ENCODE measurements at places on chromosomes 5 and 9.
A peak's percentile ranks its signal among the peaks of the same experiment; 100 is the strongest.

- no peak for DNase-seq
Measured at GRCh38 chr9:18127499-18127875, 346.5 kb upstream of the ADAMTSL1 start.

DNA sequence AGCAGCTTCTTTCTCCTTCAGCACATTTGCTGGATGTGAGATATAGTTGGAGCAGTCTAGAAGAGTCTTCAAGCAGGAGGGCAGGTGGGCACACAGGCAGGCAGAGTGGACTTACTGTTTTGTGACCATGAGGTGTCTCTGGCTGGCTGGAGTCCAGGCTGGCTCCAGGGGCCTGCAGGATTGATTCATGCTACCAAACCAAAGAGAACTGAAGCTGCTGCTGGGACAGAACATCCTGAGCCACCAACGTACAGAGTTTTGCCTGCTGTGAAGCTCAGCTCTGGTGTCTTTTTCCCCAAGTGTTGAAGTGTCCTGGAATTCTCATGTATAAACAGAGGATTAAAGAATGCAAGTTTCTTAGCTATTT, 45.7 kb downstream of the CYSTM1 start:
- no peak for DNase-seq

GRCh38 chr9:101254733-101255433, 129.9 kb downstream of the BAAT start:
- no peak for DNase-seq

DNA sequence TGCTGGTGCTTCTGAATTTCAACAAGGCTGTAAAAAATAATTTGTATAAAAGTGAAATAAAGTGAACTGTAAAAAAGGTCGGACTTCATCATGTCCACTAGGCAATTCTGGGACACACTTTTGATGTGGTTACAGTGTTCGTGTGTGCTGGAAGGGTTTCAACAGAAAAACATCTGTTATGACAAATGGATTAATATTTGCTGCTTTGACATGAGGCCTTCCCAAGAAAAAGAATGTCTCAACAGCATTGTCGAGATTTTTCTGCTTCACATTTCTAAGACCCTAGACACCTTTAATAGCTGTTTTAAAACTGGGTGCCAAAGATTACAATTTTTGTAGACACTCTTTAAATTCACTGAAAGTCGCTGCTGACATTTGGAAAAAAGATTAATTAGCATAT, 216.6 kb downstream of the SLC12A2 start:
- no peak for DNase-seq

DNA sequence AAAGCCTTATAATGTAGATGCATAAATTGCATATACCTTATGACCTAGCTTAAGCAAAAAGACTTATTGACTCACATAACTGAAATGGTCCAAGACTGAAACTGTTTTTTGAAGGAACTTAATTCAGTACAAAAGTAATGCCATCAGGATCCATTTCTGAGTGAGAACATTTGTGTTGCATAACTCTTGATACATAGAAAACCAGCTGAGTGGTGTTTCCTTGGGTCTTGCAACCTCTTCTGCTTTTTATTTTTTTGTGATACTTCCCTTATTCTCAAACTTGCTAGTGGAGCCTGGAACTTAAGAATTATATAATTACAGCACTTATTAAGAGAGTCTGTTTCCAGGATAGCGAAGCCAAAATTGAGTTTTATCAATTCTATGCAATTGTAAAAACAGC, 272.0 kb downstream of the MAN2A1 start:
- no peak for DNase-seq

DNA sequence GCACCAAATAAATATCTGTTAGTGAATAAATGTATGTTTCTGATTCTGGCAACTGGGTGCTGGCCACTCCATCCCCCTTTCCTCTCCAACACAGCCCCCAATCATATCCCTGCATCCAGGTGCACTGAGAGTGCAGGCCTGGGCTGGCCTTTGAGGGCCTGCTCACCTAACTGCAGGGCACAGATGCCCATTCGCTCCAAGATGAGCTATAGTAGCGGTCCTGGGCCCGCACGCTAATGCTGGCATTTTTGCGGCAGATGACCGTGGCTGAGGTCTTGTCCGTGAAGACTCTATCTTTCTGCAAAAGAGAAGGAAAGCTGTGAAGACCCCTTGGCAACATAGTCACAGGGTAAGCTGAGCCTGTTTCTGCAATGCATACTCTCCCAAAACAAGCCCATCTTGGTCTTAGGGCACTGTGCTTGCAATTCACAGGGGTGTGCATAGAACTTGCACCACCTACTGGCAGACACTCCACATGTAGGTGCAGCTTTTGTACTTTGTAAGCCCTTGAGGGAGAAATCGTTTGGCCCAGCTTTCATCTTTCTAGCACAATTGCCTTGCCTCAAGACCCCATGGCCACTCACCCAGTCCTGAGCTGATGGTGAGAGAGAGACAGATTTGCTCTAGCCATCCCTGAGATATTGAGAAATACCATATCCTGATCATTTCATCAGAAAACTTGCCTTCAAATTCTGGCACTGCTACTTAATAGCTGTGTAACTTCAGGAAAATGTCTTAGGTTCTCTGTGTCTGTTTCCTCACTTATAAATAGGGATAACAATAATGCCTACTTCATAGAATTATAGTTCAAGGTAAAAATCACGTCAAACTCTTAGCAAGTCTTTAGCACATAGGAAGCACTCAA, 13.5 kb downstream of the IL12B start:
- peak; percentile 80 for DNase-seq

DNA sequence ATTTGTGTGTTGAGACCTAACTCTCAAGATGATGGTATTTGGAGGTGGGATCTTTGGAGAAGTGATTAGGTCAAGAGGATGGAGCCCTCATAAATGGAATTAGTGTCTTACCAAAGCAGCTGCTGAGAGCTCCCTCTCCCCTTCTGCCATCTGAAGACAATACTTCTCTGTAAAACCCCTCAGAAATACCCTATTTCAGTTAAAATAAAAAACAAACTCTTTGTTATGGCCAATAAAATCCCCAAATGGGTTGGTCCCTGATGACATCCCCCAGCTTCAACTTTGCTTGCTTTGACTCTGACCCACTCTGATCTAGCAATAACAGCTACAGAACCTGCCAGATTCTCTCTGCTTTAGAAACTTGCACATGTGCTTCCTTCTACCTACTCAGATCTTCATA, 100.9 kb downstream of the SNCAIP start:
- DNase-seq = no peak

DNA sequence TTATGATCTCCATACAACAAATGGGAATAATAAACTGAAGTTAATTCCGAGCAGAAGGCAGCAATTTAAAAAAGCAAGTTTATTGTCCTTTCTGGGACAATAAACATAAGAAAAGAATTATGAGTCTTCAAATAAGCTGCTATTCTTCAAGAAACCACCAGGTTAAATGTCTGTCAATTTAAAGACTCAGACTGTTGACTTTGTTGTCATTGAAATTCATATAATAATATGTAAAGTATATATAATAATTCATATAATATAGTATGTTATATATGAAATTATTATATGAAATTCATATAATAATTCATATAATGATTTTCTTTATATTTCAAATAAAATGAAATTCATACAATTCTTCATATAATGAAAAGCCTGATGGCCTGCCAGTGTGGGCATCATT, 497.5 kb upstream of the RGMB start:
- DNase-seq = no peak

GRCh38 chr9:11902610-11903009, 790.6 kb upstream of the TYRP1 start:
- DNase-seq = no peak

DNA sequence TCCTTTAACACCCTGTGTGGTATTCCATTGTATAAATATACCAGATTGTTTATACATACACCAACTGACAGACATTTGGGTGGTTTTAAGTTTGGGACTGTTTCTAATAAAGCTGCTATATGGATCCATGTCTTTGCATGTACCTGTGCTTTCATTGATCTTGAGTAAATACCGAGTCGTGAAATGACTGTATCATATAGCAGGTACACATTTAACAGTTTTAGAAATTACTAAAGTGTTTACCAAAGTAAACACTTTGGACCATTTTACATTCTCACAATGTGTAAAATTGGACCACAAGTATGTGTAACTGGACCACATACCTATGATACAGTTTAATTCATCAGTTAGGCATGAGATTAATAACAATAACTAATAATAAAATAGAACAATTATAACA, 175.2 kb downstream of the FBXL17 start:
- DNase-seq = no peak

GRCh38 chr5:31153521-31153920, 40.0 kb upstream of the CDH6 start:
- peak; percentile 77 for DNase-seq

DNA sequence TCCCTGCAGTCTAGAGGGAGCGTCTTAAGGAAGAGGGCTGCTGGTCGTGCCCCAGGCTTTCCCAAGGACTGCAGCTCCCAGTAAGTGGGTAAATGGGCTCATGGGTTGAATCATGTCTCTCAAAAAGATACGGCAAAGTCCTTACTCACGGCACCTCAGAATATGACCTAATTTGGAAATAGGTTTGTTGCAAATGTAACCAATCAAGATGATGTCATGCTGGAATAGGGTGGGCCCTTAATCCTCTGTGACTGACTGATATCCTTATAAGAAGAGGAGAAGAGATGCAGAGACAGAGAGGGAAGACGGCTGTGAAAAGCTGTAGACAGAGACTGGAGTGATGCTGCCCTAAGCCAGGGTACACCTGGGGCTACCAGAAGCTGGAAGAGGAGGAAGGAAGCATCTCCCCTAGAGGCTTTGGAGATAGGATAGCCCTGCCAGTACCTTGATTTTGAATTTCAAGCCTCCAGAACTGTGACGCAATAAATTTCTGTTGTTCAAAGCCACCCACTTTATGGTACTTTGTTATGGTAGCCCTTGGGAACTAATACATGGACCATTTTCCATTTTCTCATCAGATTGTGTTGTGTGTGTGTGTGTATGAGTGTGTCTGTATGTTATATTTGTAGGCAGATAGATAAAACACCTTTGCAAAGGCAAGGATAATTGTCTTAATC, 15.0 kb downstream of the GALNT10 start:
- peak; percentile 84 for DNase-seq

DNA sequence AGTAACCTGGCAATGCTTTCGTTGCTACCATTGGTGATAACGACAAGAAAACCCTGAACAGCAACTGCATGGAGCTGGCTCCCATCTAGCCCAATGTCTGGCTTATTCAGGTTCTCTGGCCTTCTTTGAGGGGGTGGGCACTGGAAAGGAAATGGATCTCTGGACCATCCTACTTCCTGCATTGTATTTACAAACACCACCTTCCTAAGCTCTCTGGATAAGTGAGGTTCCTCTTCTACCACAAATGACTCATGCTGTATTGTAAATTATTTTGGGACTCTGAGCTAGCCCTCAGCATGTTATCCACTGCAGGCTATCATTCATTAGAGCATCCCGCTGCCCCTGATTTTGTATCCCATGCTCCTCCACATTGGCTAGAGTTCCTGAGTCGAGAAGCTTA, 136.9 kb upstream of the KLF9 start:
- DNase-seq = peak; percentile 23

DNA sequence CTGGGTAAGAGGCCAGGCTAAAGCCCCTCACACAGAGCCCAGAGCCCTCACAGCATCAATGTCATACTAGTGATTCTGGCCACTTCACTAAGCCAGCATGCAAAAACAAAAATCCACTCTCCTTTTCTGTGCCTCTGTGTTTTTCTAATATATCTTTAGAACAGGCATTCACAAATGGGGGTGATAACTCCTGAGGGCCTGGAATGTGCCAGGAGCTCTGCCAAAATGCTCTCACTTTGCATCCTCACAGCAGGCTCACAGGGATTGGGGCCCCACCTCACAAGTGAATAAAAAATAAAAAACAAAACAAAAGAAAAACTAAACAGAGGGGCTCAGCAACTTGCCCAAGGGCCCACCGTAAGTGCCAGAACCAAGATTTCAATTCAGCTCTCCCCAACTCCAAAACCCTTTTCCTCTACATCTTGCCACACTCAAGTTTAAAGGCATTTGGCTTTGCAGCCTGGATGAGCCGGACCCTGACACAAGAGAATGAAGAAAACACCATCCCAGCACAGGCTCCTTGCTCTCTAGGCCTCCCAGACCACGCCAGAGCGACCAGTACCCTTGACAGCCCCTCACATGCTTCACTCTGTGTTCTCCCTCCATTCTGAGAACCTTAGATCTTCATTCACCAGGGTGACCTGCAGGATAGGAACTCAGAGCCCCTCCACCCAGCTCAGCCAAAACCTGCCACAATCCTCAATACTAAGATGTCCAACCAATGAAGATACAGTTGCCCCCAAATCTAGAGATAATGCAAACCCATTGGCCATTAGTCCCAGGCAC, 51.3 kb downstream of the SAXO1 start:
- DNase-seq = no peak

DNA sequence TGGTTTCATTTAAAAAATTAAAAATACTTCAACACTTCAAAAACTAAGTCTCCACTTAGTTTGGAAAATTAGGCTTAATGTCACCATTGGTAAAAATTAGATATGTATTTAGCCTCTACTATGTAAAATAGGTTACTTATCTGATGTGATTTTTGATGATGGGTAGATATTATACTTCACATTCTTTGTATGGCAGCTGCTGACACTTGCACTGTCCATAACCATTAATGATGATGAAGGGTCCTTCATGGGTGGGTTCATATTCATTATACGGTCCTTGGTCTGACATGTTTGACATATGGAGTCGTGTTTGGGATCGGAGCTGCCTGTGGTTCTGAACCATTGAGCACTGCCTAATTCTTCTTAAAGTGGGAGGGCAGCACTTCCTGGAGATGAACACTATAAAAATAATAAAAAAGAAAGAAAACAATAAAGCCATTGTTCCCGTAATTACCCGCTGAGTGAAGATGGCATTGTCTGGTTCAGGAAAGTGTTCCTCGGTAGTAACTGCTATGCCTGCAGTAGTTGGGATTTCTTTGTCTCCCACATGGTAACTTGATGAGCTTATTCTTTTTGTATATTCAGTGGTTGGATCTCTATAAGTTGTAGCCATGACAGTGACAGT, 2.2 kb downstream of the LRRTM2 start:
- no peak for DNase-seq

- no peak for DNase-seq
Measured at GRCh38 chr5:89721931-89722330, 687.6 kb downstream of the CETN3 start.

DNA sequence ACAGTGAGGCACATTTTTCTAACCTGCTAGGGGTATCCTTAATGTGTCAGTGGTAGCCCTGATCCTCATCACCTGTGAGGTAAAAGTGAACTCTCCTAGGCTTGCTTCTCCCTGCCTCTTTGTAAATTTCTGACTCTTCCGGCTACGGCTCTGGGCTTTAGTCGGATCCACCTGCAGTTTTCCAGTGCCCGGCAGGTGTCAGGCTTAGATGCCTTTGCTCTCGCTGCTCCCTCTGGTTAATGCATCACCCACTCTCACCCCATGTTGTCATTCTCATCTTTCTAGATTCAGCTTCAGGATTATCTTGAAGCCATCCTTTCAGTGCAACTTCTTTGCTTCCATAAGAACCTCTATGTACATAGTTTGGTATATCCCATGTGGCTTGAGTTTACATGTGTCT, 3.6 kb downstream of the CEP78 start:
- DNase-seq = no peak

- peak; percentile 14 for DNase-seq
Measured at GRCh38 chr5:172683645-172684471, 42.8 kb downstream of the NEURL1B start.

GRCh38 chr5:7493081-7493480, 97.1 kb downstream of the ADCY2 start:
- DNase-seq = no peak
